ENCODE measurements at places on chromosomes 1 and 21.

DNA sequence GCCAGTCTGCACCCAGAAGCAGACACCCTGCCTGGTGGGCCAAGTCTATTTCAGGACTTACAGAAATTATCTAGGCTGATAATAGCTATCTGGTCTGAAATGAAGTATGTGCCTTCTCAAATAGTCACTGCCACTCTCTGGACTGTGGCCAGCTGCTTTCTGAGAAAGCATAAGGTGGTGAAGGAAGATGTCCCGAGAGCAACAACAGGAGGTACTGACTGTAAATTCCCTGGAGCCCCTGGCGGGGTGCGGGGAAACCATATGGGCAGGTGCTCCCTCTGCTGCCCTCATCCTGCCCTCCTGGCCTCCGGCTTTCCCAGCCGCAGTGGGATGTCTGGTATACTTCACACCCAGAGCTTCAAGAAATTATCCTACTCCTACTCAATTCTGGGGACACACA lies 86.8 kb downstream of the TGFBR3 start:
- no peak for DNase-seq

GRCh38 chr1:12275370-12275769 lies 45.5 kb downstream of the VPS13D start:
- peak; percentile 16 for DNase-seq

DNA sequence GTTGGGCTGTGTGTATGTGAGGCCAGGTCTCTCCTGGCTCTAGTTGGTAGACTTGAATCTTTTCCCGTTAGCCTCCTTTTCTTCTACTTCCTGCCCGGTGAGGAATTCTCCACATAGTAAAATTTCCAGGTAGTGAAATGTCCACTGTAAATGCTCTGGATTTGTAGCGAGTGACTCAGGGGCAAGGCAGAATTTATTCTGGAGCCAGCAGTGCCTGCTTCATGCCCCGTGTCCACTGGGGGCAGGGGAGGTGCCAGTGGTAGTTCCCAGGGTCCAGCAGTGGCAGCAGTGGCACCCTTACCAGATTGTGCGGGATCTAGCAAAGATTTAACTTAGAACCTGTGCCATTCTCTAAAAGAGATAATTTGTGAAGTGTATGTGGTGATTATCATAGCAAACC lies 74.5 kb upstream of the USP24 start:
- no peak for DNase-seq

- no peak for DNase-seq
Measured at GRCh38 chr21:17854745-17855144, 35.6 kb upstream of the C21orf91 start.

- no peak for DNase-seq
Measured at GRCh38 chr1:113792471-113792870, 19.8 kb downstream of the RSBN1 start.

DNA sequence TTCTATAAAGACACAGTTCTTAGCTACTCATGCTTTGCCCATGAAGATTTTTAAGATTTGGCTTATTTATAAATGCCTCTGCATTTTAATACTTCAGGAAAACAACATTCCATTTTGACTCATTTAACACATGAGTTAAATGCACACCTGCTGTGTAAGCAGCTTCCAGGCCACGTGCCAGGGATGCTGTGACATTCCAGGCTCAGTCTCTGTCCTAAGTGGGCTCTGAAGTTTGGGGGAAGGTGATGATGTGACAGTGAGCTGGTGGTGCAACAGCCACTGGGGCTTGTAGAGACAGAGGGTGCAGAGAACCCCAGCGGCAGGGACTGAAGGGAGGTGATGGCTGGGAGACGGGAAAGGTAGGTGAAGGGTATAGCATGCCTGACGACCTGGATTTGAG lies 40.7 kb downstream of the HHAT start:
- DNase-seq = no peak

DNA sequence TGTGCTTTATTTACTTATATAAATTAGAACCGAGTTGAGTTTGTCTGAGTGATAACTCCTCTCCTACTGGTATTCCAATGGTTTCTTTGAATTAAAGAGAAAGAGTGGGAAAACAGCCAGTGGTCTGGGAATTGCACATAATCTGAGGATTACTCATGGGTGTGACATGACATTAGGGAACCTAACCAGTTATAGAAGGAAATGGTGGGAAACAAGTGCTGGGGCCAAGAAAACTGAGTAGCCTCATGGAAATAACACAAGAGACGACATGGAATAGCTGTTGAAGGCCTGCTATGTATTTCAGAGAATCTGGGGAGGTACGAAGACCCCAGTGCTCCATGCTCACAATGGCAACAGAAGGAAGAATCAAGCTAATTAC lies 41.8 kb upstream of the LRRC52 start:
- DNase-seq = no peak

GRCh38 chr1:47219590-47220220 lies 12.3 kb downstream of the TAL1 start:
- DNase-seq = no peak

DNA sequence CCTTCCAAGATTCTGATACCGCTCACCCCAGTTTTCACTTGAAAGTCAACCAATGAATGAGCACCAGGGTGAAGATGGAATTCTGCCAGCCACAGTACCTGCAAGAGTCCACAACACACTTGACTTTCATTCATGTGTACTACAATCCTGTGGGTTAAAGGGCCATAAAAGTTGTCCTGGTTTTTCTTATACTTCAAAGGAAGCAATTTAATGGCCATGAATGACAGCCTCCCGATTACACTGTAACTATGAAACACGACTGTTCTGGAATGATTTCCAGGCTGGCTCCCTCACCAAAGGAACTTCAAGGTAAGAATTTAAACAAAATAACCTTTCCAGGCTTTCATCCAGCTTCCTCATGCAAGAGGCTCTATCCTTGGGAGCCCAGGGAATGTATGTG lies 502.8 kb downstream of the SMYD3 start:
- no peak for DNase-seq
